ENCODE measurements at places on chromosomes 16 and 17.

DNA sequence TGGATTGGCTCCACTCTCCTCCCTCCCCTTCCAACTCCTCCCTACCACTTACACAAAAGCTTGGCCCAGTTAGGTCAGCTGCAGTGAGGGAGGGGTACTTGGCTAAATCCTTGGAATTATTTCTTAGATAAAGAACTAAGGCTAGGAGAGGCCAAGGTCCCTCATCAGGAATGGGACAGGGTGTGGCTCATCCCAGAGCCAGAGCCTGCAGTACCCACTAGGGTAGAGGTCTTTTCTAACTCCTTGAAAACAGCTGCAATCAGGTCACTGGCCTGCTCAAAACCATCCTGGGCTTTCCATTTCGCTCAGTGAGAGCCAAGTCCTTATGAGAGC lies 1.9 kb upstream of the SLC46A1 start:
- DNase-seq = no peak

- DNase-seq = peak; percentile 56
Measured at GRCh38 chr17:75776386-75777295, 8.0 kb upstream of the UNK start.

DNA sequence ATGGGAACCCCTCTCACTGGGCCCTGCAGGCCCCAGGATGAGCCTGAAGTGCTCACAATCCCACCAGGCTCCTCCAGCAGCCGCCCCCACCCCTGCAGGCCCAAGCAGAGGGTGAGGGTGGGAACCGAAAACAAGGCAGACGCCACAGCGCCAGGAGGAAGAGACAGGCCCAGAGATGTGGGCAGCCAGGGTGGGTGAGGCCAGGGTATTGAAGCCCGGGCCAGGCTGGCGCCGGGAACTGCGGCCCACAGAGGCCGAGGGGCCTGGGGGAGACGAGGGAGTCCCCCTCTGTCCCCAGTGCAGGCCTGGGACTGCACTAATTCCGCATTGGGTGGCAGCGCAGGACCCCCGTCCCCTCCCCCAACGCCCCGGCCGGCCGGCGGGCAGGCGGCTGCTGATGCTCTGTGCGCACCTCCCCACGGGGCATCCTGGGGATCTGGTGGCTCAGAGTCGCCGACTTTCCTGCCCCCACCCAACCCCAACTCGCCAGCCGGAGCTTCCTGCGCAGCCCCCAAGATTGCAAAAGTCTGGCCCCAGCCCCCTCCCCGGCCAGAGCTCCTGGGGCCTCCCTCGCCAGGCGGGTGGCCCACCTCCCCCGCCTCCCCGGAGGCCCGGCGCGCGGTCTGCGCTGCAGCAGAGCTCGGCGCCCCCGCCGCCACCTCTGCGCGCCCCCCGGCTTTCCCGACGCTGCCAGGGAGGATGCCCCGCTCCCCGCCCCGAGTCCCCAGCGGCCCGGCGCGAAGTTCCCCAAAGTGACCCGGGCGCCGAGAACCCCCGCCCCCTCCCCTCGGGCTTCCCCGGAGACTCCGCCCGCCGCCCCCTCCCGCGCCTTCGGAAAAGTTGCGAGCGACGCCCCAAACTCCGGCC lies 107.8 kb downstream of the ENGASE start:
- no peak for DNase-seq

DNA sequence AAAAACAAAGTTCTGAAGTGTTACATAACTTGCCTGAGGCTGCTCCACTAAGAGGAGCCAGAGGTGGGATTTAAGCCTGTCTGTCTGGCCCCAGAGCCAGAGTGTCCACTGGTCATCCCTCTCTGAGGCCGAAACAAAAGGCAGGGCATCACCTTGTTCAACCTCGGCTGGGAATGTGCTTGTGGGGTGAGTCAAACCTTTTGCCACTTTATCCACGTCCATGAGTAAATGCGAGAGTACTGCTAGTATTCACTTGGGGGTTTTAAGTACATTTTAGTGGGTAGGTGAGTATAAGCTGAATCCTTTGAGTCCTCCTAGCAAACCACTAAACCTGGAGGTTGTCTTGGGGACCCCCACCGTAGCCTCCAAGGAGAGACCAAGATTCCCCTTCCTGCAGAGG lies 103.5 kb downstream of the STX8 start:
- no peak for DNase-seq

DNA sequence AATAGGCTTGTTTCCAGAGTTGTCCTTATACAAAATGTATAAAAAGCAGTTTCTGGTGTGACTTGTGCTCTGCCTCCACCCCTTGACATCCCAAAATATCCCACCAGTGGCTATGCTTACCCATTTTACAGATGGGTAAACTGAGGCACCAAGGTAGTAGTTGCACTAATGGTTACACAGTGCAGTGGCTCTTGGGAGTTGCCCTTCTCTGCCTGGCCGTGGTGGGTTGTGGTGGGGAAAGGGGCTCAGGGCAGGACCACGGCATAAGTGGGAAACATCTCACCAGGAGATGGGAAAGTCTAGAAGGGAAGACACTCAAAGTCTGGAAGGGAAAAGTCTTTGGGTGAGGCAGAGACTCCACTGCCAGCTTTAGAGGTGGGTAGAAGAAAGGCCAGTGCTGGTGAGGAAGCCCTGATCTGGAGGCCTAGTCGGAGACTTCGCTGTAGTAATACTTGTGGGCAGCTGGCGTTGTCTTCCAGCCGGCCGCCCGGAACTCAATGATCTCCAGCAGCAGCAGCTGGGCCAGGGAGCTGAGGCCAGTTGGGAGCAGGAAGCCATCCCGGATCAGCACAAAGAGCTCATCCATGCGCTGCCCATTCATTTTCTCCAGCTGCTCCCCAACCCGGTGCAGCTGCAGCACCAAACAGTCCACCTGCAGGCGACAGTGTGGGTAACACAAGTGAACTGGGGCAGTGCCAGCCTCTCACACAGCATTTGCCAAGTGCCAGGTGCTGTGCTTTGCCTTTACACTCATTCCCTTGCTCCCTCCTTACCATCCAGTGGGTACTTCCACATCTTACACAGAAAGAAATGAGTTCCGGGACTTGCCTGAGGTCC lies 4.5 kb downstream of the MIF4GD start:
- DNase-seq = no peak

- DNase-seq = no peak
Measured at GRCh38 chr17:64382061-64382583, 8.5 kb downstream of the PECAM1 start.

DNA sequence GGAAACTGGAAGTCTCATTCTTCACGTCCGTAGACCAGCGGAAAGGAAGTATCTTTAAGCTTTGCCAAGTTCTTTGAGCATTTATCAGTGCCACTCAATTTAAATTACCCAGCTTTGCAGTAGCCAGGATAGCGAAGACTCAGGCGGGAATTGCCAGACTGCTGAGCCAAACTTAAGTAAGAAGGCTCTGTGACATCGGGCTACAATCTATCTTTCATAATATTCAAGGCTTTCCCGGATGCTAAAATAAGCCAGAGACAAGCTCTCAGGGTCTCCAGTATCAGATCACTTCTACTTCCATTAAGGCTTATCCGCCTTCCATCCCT lies 436 bp upstream of the BRIP1 start:
- DNase-seq = no peak

GRCh38 chr16:3508736-3509135 lies 7.9 kb downstream of the CLUAP1 start:
- peak; percentile 29 for DNase-seq

DNA sequence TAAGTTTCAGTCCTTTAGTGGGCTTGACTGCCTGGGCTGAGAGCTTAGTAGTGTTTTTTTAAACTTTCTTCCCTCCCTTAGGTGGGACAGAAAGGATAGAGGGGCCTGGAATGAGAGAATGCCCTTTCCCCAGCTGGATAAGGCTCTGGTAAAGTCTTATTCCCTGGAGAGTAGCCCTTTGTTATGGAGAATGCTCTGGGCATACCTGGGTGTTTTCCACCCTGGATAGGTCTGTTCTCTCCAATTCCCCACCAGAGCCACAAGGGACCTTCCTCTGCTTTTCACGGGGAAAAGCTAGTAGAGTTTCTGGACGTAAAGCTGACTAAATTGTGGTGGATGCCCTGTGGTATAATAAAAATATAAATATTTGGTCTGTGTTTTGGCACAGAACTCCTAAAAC lies 164.1 kb downstream of the HS3ST4 start:
- DNase-seq = no peak

DNA sequence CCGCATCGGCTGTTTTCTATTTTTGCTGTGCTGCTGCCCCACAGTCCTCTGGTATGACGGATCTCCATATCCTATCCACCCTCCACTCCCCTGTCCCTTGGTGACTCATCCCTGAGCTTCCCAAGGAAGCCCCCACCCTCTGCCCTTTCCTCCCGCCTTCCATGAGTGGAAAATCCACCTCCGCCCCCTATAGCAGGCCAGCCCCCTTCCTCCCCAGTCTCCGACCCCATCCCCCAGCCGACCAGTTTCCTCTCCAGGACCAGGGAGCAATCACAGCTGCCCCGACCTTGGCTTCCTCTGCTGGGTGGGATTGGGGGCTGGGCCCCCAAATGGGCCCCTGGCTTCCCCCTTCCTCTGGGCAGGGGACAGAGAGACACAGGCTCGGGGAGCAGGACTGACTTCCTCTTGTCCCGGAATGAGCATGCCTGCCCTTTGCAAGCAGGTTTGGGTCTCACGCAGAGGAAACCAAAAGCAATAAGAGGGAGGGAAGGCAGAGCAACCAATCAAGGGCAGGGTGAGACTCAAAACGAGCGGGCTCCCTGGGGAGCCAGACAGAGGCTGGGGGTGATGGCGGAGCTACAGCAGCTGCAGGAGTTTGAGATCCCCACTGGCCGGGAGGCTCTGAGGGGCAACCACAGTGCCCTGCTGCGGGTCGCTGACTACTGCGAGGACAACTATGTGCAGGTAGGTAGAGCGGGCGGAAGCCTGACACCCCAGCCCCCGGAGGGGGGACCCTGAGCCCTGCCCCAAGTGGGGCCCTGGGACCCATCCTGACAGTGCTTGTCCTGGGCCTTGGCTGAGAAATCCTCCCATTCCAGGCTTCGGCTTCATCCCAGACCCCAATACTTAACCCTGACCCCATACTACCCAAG lies at the start of the genes ABI3 and GNGT2:
ABI3 (plus strand) TSS at position 550 of the 872 bp plus-strand sequence; CDS start at position 568, 18 bp downstream.
GNGT2 (minus strand) TSS at position 417 of the 872 bp plus-strand sequence. CDS start 3,152 bp downstream, outside the sequence.
- peak; percentile 84 for DNase-seq

DNA sequence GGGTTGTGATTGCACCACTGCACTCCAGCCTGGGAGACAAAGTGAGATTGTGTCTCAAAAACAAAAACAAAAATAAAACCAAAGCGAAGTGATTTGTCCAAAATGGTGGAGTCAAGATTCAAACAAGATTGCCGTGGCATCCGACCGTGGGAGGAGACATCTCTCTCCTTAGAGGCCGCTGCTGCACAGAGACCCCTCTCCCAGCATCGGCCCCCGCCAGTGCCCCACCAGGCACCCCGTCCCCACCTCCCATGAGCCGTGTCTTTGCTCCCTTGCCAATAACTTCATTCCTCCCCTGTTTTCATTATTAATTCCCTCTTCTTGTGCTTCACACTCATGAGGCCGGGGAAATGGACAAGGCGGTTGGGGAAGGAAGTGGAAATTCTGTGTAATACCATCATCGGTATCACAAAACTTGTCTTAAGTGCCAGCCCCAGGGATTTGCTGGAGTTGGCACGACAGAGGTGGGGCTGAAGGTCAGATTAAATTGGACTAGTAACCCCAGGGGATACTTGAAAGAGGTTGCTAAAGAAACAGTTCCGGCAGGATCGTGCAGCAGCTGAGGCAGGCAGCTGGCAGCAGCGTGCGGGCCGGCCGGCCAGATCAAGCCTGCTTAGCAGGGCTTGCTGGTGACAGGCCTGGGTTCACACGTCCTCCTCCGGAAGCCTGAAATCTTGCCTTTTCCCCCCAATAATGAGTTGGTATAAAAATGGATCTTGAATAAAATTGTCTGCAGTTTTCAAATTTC lies 66.8 kb downstream of the RTN4RL1 start:
- no peak for DNase-seq

GRCh38 chr16:79601931-79602627 lies 1.5 kb upstream of the MAF start:
- DNase-seq = peak; percentile 82

GRCh38 chr16:56479469-56479868 lies 28.1 kb downstream of the OGFOD1 start:
- DNase-seq = no peak

GRCh38 chr16:30401768-30402425 lies 5.5 kb upstream of the ZNF771 start:
- DNase-seq = no peak

GRCh38 chr16:9484426-9484825 lies 393.0 kb downstream of the HAPSTR1 start:
- DNase-seq = no peak

GRCh38 chr17:36833279-36833678 lies 104.0 kb upstream of the LHX1 start:
- no peak for DNase-seq

GRCh38 chr17:62696726-62697490 lies 69.4 kb downstream of the MRC2 start:
- no peak for DNase-seq

GRCh38 chr17:37671824-37672547 lies 28.7 kb upstream of the DDX52 start:
- no peak for DNase-seq

- DNase-seq = no peak
Measured at GRCh38 chr16:80113873-80114574, 426.8 kb upstream of the DYNLRB2 start.

- no peak for DNase-seq
Measured at GRCh38 chr17:1143573-1143972, 36.2 kb downstream of the ABR start.

GRCh38 chr17:32771396-32771795 lies 105.5 kb downstream of the MYO1D start:
- no peak for DNase-seq

GRCh38 chr17:3922765-3923164 lies 6.5 kb upstream of the P2RX1 start:
- no peak for DNase-seq

DNA sequence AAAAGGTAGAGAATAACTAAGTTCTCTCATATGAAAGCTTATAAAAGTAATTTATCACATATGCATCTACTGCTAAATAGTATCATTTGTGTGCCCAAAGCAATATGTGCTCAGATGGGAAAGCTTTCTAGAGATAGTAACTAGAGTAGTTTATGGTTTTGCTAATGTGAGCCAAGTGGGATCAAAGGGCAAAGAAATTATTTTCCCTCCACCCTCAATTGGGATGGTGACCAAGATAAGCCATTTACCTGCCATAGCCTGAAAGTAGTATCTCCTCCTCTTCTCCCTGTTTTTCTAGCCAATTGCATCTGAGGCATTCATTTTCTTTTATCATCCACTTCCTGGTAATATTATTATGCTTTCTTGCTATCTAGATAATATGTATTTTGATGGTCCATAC lies 41.9 kb upstream of the KCNJ16 start:
- no peak for DNase-seq

All from CD4-positive, alpha-beta T cell (primary cell).